Colonic mucosa (tissue), 4 donors: ENCODE measurements at places on chromosomes 6 and 20.
A peak's percentile ranks its signal among the peaks of the same experiment; 100 is the strongest.

DNA sequence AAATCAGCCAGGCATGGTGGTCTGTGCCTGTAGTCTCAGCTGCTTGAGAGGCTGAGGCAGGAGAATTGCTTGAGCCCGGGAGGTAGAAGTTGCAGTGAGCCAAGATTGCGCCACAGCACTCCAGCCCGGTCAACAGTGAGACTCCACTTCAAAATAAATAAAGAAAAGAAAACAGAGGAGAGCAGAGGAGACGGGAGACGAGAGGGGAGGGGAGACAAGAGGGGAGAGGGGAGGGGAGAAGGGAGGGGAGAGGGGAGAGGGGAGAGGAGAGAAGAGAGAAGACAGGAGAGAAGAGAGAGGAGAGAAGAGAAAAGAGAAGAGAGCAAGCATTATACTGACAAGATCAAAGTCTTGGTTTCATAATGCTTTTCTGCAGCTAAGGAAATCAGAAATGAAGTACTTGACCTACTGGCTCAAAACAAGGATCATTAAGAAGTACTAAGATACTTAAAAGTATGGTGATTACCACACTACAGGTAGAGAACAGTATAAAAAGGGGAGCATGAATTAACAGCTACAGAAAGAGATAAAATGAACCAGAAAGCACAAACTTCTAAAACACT is 30.5 kb downstream of the FAM8A1 start:
- DNase-seq = peak; percentile 22

GRCh38 chr6:149974825-149975224 is 11.1 kb downstream of the ULBP1 start:
- DNase-seq = no peak

DNA sequence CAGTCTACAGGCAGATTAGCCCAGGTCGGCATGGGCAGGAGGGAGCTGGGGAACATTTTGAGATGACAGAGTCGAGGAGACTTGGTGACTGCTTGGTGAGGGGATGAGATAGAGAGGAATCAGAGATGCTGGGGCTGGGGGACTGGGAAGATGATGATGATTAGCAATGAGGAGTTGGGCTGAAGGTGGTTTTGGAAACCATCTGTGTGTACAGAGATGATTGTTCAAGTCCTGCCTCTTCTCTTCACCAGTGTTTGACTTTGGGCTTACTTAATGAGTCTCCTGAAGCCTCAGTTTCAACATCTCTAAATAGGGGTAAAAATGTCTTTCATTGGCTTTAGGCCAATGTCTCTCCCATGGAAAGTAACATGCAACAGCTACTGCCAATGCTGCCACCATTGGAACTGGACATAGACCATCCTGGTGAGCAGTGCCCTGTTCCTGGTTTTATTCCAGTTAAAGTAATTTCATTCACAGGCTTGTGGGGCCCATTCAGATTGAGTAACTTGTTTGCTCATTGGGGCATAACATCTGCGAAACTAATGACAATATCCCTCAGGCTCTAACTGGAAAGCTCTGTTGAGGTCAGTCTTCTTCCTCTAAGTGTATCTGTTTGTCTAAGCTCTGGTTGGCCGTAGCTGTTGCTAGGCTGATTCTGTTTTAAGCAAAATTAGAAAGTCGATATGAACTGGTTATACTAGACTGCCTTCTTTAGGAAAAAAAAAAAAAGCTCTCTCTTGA is 99.1 kb downstream of the ARMC2 start:
- no peak for DNase-seq

GRCh38 chr20:4972506-4973251 is 28.6 kb downstream of the SLC23A2 start:
- no peak for DNase-seq

- no peak for DNase-seq
Observed at GRCh38 chr6:145539831-145540230, 195.5 kb downstream of the EPM2A start.

- no peak for DNase-seq
Observed at GRCh38 chr6:165881806-165882205, 218.8 kb upstream of the PDE10A start.

DNA sequence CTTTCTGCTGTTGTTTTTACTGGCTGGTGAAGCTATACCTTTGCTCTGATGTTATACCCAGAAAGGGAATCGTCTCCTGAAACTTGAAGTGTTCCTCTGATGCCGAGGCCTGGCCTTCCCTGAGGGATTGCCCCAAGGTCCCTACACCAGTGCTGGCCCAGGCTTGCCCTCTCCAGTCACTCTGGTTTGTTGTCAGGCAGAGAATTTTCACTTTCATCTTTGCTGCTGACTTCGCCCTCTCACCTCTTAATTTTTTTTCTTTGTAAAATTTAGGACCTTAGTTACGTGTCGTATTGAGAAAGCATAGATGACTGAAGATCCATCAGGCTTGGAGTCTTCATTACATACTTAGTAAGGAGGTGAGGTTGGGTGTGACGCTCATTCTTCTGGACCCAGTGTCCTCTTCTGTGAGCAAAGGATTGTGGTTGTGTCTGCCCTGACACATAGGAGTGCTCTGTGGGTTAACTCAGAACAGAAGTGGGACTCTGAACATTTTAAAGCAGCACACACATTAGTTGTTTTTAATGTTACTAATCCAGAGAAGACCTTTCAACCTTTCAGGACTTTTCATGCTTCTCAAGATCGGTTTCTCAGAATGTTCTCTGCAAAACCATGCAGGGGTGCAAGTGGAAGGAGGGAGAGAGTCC is 45.4 kb downstream of the TULP4 start:
- DNase-seq = no peak

DNA sequence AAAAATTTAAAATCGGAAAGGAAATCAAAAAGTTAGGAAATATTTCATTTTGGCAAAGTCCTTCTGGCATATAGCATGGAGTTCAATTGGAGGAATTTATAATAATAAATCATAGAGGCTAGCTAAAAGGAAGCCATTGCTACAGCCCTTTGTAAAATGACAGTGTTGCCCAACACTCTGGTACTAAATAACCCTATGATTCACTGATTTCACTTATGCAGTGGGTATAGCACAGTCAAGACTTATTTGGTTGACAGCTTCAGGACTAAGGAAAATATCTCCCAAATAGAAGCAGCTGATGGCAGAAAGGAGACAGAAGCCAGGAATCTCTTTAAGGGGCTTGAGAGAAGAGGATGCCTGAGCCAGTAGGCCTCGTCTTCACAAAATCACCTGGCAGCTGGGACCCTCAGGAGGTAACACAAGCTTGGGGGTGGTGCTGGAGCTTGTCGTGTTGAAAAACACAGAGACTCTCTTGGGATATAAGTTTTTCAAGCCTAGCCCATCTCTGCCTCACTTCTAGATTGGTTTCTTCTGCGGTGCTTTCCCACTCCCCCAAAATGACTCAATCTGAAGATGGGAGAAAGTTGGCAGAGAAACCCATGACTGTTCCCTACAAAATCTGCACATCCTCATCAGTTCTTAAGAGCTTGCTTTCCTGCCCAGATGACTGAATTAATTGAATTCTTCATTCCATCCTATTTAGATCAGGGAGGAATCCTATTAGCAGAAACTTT is 38.4 kb upstream of the EYA4 start:
- no peak for DNase-seq

DNA sequence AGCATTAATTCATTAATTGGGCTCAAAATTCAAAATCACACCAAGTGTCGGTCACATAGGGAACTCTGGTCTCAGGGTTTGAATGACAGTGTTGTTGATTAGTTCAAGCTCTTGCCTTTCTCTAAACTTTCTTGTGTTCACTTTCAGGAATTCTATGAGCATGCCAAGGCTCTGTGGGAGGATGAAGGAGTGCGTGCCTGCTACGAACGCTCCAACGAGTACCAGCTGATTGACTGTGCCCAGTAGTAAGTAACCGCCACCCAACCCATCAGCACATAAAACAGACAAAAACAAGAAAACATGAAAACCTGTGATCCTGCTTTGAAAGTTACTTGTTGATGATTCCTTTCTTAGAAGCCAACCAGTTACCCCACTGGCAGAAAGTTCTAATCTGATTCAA is 52.7 kb downstream of the GNAS start:
- DNase-seq = no peak
